NCI-H748 treated with DMSO at 0.1 percent for 48 hours (cell line): ENCODE measurements at places on chromosomes 6 and 20.
A peak's percentile ranks its signal among the peaks of the same experiment; 100 is the strongest.

DNA sequence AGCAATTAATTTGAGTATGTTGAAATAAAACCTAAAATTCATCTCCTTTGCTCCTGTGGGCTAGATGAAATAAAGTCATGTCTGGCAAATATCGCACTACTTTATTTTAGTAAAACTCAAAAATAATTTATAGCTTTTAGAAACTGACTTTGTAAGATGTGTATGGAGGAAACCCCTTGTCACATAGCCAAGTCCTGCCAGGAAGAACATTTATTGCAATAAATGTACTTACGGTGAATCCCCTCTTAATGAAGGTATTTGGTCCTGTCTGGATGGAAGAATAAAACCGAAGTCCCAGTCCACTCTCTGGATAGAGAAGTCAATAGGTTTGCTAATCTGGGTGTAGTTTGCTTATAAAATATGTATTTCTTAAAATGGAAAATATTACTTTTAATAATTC is 1226.8 kb upstream of the MAP3K7 start:
- no peak for DNase-seq

DNA sequence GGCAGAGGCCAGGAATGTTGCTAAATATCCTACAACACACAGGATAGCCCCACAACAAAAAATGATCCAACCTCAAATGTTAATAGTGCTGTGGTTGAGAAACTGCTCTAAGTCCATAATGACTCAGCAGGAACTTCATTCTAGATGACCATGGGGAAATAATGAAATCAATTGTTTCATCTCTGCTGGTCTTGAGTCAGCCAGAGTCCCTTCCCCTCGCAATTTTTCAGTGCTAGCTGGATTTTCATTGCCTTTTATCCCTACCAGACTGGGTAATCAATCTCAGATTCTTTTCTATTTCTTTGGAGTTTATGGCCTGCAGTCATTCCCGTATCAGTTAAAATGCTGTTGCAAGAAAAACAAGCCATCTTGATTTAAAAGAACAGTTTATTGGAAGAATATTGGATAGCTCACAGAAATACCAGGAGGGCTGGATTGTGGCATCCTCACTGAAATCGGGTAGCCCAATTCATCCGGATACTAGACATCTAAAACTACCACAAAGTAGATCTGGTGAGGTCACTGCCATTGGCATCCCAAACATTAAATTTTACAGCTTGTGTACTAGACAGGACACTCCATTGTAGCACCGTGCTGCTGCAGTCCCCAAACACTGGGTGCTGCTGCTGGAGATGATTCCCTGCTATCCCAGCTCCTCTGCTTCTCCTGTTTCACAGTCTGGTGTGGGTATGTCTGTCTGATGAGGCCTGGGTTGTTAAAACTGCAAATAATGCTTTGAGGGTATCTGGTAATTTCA is 30.3 kb upstream of the POPDC3 start:
- DNase-seq, result no peak

- no peak for DNase-seq
These were observed 745.4 kb upstream of the ADGRB3 start for GRCh38 chr6:67889682-67889995.

DNA sequence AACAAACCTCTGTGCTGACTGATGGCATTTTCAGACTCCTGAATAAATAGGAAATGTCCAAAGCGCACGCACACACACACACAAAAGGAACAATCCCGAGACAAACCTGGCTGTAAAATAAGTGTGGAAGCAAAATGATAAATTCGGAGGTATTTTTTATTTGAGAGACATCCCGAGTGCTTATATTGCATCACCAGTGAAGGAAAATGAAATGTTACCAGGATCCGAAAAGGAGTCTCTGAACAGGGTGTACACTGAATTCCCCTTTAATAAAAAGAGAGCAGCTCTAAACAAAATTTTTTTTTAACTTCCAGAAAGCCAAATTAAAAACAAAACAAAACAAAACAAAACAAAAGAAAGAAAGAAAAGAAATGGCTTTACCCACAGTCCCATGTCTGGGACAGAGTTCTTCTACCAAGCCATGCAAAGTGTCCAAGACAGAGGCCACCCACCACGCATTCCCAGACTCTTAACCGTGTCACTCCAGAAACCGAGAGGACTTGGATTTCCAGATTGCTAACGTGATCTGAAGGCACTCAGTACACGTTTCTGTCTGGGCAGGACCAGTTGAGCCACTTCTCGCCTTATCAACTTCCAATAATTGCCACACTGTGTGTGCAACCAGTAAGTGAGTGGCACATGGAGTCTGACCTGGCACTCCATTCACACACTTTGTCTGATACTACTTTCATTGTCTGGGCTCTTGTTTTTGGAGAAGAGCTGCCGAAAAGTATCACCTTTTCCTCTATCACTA is 817 bp downstream of the ME1 start:
- peak; percentile 16 for DNase-seq

- DNase-seq, result no peak
These were observed 155.3 kb downstream of the DHX35 start for GRCh38 chr20:39117491-39117890.

- DNase-seq, result no peak
These were observed 1.1 kb upstream of the GRM4 start for GRCh38 chr6:34146801-34147592.

DNA sequence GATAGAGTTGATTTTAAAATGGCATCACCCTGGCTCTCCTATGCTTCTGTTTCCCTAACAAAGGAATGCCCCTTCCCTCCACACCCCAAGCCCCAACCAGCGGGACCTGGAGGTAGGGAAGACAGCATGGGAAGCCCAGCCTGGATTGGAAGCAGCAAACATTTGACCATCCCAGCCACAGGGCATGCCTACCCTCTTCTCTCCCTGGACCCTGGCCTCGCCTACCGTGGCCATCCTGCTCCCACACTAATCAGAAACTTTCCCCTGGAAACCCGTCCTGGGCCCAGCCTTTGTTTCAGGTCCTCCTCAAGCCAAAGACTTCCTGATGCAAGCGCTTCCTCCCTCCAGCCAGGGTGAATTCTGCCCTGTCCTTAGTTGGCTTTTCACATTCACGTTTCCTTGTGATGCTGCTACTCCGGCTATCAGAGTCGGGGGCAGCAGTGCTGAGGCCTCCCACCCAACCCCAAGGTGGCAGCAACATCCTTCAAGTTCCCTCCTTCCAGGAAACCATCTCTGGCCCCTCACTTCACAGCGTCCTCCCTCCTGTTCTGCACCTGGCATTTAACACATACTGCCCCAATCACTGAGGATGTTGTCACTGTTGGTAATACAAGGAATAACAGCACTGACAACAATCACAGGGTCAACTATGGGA is 18.2 kb upstream of the ANGPT4 start:
- no peak for DNase-seq

GRCh38 chr6:132962936-132963868 is 148.8 kb downstream of the RPS12 start:
- DNase-seq, result peak; percentile 69

- no peak for DNase-seq
These were observed 51.8 kb downstream of the HECA start for GRCh38 chr6:139186692-139187091.

DNA sequence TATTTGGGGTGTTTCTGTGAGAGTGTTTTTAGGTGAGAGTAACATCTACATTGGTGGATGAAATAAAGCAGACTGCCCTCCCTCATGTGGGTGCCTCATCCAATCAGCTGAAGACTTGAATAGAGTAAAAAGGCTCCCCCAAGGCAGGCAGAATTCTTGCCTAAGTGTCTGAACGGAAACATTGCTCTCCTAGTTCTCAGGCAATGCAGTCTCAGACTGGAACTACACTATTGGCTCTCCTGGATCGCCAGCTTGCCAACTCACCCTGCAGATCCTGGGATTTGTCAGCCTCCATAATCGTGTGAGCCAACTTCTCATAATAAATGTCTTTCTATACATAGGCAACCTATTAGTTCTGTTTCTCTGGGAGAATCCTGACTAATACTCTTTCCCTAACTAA is 5.5 kb upstream of the TMEM170B start:
- DNase-seq, result no peak

- DNase-seq, result no peak
These were observed 172.2 kb downstream of the AIG1 start for GRCh38 chr6:143232849-143233248.

DNA sequence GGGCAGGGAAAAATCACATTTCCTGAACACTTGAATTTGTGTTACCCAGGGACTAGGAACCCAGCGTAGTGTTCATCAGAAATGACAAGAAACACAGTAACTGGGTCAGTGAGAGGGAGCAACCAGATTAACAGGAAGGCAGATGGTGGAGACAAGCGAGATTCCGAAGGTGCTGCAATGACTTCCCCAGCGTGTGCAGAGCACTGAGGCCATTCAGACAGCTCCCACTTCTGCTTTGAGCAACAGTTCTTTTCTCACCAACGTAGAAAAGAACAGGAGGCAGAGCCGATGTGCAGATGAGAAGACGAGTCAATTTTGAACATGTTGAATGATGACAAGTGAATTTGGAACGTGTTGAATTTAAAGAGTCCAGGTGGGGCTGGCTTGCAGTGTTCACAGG is 63.1 kb upstream of the IFNGR1 start:
- no peak for DNase-seq

- DNase-seq, result no peak
These were observed 144.6 kb downstream of the ELOVL4 start for GRCh38 chr6:79802657-79803300.

- no peak for DNase-seq
These were observed 135.8 kb upstream of the PRSS16 start for GRCh38 chr6:27111743-27112142.

GRCh38 chr6:136809091-136809860 is 13.1 kb upstream of the PEX7 start:
- no peak for DNase-seq

DNA sequence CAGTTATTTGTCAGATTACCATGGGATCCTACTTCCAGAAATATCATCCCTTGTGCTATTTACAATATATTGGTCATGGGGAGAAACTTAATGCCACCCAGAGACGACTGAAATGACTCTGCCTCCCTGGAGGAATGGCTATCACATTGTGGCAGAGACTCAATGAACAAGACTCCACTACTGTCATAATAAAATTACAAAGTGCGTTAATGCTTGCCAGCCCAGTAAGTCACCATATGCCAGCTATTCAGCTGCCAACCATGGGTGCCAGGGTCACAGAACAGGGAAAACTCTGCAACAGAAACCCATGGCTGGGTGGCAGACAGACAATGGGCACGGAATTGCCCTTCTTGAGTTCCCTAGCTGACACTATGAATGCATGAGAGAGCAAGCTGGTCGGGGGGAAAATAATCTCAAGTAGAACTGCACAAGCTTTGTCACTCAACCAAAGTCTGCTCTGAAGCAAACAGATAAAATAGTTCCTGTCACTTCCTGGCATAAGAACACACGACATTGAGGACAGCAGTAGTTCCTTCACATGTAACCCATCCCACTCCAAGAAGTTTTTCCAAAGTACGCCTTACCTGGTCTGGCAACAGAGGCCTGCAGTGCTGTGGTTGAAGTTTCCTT is 32.1 kb downstream of the TP53INP2 start:
- no peak for DNase-seq

- peak; percentile 58 for DNase-seq
These were observed 13.3 kb downstream of the RALGAPA2 start for GRCh38 chr20:20699144-20699543.

GRCh38 chr6:88865275-88865674 is 98.1 kb downstream of the RNGTT start:
- DNase-seq, result no peak

GRCh38 chr6:43909474-43910148 is 139.6 kb downstream of the VEGFA start:
- DNase-seq, result no peak

DNA sequence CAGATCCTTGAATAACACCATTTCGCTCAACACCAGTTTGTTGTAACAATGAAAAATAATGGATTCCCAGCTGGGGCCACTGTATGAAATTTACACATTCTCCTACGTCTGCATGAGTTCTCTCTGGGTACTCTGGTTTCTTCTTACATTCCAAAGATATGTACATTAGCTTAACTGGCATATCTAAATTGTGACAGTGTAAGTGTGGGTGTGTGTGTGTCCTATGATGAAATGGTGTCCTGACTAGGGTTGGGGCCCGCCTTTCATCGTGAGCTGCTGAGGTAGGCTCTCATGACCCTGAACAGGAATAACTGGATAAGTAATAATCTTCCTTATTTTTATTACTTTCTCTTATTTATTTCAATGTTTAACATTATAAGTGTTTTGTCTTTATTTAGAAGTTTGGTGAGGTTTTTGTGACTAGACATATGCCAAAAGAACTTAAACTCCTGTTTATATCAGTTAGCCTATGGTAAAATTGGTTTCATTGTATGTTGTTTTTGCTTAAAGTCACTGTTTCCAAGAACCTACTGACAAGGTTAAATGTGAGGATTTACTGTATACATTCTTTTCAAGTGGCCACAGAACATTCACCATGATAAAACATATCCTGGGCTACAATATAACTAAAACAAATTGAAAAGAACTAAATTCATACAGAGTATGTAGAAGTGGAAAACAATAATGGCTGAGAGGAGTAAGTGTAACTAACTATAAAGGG is 42.4 kb downstream of the RBL1 start:
- no peak for DNase-seq

DNA sequence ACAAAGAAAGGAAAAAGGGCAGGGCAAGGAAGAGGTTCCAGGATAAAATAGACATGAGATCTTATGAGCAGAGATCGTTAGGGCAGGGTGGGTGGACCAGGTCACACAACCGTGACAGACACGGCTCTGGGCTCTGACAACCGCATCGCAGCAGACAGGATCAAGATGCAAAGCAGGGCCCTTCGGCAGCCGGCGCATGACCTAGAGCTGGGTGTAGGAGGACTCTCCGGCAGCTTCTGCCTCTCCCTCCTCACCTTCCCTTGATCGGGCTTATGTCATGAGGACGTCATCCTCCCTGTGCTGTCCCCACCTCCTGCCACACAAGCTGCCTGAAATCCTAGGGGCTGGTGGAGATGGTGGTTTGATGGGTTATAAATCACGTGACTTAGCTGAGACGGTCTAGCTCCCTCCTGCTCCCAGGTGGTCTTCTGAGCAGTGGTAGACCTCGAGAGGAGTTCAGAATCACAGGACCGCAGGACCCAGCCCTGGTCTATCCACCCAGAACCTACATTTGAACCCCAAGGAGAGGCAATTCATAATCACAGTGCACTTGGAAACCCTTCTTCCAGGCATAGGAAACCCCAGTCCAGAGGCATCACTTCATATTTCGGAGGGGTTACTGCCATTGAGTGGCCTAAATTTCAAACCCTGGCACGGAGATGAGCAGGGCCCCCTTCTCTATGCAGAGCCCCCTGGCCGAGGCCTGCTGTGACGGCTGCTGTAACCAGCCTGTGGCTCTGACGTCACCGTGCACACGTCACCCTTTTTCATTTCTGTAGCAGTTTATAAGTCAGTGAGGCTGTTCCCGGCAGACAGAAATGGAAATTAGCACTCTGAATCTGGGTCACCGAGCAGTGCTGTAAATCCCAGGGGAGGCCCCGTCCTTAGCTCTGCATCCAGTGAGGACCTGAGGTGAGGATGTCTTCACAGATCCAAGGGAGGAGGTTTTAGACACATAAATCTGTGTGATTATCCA is 8.7 kb upstream of the CCR6 start:
- no peak for DNase-seq

GRCh38 chr6:42704251-42704936 is 18.0 kb downstream of the PRPH2 start:
- no peak for DNase-seq

DNA sequence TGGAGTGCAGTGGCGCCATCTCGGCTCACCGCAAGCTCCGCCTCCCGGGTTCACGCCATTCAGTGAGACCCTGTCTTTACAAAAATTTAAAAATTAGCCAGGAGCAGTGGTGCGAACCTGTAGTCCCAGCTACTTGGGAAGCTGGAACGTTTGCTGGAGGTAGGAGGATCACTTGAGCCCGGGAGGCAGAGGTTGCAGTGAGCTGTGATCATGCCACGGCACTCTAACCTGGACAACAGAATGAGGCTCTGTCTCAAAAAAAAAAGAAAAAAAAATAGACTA is 5.7 kb upstream of the PARD6B start:
- no peak for DNase-seq
